Activated CD4-positive, alpha-beta T cell treated with anti-CD3 and anti-CD28 coated beads, Interleukin-2, amount 50 U/mL, for 24 hours (primary cell): ENCODE measurements at places on chromosomes 6 and 20.

GRCh38 chr6:90940812-90941481, 354.1 kb upstream of the MAP3K7 start:
- DNase-seq = no peak

GRCh38 chr20:41064377-41064776, 35.8 kb downstream of the TOP1 start:
- DNase-seq = no peak

DNA sequence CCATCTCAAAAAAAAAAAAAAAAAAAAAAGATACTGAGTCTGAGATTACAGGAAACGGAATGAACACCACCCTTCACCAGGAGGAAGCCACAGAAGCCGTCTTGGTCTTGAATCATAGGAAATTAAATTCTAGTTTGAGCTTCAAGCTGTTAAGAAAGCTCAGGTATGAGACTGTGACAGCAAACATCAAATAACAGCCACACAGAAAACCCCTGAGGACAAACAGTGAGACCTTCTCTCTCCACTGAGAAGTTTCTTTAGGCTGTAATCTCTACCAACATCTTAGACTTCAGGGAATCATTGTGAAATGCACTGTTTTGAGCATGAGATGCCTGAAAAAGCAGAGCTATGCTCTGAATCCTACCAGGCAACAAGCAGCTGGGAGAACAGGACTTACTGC, 30.8 kb downstream of the PDE10A start:
- DNase-seq = no peak

DNA sequence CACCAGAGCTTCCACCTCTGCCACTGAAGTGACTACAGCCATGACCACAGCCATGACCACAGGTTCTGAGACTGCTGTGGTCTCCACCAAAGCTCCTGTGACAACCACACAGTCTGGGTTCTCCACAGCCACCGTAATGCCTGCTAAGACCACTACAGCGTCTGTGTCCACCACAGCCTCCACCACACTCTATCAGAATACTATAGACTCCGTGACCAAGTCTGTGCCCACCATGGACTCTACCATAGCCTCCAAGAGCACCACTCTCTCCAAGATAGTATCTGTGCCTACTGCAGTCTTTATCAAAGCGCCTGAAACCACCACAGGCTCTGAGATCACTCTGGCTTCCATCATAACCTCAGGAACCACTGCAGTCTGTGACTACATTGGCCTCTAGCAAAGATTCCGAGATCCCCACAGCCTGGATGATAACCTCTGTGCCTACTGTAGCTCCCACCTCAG, 18.3 kb upstream of the MUC21 start:
- DNase-seq = no peak

GRCh38 chr6:45590226-45590625, 212.5 kb upstream of the SUPT3H start:
- no peak for DNase-seq
